IPS-NIHi11 (cell line): ENCODE measurements at places on chromosomes 2 and 18.

- DNase-seq = no peak
Measured at GRCh38 chr2:237514474-237515130, 27.6 kb downstream of the MLPH start.

DNA sequence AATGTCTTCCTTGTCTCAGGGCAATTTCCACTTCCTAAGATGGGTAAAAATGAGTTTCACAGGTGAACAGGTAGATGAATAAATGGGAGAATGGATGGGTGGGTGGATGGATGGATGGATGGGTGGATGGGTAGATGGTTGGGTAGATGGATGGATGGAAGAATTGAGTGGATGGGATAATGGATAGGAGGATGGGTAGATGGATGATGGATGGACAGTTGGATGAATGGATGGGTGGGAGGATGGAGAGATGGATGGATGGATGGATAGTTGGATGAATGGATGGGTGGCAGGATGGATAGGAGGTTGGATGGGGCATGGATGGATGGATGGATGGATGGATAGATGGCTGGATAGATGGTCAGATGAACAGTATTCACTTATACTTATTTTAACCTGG lies 90.9 kb downstream of the LRRC30 start:
- no peak for DNase-seq

GRCh38 chr2:216426166-216426777 lies 14.0 kb downstream of the SMARCAL1 start:
- no peak for DNase-seq

DNA sequence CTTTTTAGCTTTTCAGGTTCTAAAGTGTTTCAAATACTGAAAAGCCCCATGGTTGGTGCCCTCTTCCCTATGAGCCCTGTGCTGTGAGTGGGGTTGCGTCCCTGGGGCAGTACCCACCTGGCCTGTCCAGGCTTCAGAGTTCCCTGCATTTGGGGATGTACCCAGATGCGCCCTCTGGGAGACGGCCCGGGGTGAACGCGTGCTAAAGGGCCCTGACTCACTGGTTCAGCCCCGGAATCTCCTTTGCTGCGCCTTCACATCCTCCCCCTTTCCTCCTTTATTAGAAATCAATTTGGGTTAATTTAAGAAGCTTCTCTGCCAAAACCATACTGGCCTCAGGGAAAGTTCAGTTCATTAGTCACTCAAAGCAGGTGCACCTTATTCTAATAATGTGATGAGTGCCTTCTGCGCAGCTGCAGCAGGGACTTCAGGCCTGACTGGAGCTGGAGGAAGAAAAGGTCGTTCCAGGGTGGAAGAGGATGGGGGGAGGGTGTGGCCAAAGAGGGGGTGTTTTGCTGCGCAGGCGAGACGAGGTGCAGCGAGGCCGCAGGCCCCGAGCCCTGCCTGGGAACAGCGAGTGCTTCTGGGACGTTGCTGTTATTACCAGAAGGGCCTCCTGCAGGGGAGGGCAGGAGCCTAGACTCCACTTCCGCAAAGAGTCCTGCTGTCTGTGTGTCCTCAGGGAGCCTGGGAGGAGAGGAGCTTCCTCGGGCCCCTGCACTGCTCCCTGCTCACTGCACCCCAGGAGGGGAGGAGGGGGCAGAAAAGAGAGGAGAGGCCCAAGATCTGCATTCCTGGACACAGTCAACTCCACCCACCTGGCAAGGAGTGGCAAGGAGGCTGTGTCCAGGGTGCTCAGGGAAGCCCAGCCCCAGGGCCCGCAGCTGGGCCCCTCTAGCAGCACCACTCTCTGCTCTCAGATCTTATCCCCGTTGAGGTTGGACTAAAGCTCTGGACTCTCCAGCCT lies 223.2 kb upstream of the PXDN start:
- DNase-seq = no peak

DNA sequence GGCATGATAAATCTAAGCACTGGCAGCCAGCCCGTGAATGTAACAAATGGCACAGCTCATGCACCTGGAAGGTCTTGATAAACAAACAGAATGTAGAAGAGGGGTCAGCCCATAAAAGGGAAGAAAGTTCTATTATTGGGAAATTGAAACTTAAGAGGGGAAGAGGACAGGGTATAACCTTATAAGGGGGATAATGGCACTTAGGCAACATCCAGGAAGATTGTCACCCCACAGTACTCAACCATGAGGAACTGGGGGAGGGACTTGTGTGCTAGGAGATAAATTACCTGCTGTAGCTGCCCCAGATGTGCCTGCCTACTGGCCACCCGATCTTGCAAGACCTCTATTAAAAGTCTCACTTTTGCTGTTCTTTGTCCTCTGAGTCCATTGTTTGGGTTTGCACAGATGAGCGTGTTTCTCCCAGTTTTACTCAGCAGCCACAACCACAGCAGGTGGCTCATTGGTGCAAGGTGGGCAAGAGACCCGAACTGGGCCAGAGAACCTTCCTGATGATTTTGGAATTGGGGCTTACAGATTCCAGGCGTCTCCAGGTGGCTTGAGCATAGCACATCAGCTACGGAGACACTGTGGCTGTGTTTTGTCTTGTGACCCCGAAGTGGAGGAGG lies 79.0 kb upstream of the TAF1B start:
- DNase-seq = no peak

DNA sequence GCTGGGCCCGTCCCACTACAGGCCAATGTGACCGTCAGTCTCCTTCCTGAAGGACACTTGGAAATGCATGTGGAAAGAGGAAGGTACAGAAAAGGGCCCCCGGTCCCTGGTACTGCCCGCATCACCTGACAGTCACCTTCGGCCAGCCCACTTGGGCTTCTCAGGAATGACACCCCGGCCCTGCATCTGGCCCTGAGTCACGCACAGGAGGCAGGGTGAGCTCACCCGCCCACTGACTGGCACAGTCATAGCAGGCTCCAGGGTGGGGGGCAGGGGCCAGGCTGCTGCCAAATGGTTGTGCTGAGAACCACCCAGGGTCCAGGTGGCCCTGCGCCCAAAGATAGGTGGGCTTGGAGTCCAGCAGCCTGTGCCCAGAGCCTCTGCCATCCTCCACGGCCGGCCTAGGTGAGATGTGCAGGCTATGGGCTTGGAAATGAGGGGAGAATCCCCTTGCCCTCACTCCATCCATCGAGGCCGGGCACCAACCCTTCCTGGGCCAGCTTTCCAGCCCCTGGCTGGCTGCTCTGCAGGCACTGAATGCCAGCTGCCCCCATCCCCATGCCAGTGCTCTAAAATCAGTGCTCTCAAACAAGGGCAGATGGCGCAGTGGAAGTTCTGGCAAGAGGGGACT lies 14.1 kb downstream of the EMX1 start:
- DNase-seq = no peak

DNA sequence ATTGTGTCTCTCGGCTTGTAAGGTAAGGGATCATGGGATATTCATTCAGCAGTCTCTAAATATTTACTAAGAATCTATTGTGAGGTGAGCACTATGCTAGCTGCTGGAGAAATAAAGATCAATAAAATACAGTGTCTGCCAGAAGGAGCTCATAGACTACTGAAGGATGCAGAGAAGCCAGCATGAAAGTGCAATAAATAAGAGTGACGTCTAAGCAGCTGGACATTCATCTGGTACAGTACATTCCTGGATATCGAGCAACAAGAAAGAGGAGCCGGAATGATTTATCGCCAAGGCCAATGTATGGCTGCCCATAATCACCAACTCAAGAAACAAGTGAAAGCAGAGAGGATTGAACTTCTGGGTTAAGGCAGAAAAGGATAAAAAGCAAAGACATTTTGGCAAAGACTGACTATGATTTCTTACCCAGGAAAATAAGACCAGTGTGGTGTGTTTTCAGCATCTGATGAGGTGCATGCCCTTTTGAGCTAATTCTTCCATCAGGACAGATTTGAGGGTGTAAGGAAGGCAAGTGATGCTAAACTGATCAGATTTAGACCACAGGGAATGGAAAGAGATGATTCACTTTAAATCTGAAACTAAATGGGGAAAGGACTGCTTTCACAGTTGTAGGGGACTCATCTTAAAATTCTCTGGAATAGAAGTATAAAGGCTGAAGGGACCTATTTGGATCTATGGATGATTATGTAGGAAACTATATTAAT lies 18.7 kb upstream of the LMAN1 start:
- DNase-seq = no peak

DNA sequence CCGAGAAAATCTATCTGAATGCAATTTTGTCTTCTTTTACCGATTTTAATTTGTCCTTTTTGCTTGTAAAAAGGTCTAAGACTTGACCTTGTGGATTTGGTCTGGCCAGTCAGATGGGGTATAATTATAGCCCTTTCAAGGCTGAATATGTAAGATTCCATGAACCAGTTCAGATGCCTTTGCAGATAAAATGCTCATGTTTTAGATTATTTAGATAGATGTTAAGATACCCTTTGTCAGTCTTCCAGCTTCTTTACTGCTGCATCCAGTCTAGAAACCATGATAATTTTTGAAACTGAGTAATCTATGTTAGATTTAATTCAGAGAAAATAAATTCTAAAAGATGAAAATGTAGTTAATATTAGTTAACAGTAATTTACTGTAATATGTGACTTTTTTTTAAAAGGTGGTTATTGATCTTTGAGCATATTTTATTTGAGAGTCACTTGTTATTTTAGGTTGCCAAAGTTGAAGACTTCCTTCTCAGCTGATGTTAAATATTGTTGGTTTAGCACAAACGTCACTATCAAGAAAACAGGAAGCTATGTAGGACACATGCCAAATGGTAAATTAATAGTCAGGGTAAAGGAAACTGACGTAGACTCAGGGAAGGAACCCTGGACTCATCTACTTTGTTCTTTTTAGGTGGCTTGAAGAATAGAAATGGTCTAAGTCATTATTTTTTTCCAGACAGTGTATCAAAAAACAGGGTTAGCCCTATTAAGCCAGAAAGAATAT lies 29.8 kb downstream of the BABAM2 start:
- DNase-seq = no peak

DNA sequence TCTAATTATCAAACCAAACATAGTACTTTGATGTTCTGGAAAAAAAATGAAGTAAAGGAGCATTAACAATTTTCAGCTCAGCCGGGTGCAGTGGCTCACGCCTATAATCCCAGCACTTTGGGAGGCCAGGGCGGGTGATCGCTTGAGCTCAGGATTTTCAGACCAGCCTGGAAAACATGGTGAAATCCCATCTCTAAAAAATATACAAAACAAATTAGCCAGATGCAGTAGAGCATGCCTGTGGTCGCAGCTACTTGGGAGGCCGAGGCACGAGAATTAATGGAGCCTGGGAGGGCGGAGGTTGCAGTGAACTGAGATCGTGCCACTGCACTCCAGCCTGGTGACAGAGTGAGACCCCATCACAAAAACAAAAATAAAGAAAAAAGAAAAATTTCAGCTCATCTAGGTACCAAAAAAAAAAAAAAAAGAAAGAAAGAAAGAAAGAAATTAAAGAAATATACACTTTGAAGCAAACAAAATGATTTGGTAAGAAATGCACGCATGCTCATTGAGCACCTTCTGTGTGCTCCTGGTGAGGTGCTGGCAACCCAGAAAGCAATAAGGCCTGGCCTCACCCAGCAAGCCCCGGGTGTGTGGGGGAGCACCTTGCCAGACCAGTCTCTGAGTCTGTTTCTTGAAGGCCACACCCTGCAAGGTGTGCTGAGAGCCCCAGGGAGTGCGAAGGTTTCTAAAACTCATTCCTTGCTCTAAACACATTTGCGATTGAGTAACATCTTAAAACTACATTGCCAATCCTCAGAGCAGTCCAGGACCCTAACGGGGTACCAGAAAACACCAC lies 133.5 kb downstream of the TFCP2L1 start:
- peak; percentile 41 for DNase-seq

DNA sequence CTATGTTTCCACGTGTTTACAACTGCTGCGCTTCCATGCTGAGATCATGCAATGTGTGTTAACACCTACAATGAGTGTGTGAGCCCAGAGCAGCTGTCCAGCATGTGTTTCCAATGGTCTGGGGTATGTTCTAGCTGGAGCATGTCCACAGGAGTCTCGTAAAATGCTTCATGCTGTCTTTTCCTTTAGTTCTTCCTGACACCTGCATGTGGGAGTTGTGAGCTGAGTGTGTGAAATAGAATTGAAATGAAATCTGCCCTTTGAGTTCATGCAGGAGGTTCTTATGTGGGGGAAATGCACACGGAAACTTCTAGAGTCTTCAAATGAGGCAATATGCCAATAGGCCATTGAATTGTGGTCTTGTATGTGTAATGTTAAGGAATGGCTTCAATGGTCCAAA lies 205.1 kb downstream of the RND3 start:
- no peak for DNase-seq

DNA sequence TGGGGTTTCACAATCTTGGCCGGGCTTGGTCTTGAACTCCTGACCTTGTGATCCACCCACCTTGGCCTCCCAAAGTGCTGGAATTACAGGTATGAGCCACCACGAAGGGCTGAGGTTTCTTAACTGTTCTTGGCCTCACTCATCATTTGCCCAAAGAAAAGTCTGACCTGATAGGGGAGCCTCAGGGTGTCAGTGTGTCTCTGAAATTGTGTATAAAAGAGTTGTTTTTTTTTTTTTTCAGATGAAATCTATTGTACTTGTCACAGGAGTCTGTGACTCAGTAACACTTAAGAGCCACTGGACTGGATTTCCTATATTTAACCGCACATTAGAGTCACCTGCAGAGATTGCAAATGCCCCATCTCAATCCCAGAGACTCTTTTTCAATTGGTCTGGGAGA lies 16.9 kb downstream of the PMAIP1 start:
- no peak for DNase-seq

- DNase-seq = no peak
Measured at GRCh38 chr2:225399504-225399903, at the start of gene NYAP2. Gene NYAP2, plus strand, starts transcription at chr2:225399710. Its CDS starts 9,171 bp downstream, at chr2:225408881.

DNA sequence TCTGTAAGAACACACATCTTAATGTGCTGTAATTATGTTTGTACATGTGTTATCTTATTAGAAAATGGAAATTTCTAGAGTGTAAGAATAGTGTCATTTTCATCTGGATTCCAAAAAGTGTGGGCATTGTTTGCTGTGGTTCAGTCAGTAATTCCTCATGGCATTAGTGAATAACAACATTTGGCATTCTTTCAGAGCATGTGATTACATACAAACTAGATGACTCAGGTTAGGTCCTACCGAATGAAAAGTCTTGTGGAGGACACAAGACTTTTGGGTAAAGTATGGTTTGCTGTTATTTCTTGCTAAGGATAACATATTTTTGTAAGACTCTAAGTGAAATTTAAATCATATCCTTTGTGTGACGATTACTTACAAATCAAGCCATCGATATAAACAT lies 593.1 kb upstream of the NRXN1 start:
- DNase-seq = no peak

GRCh38 chr2:85811180-85812093 lies 57.6 kb downstream of the ATOH8 start:
- DNase-seq = no peak

- no peak for DNase-seq
Measured at GRCh38 chr2:55530539-55531081, 11.1 kb downstream of the CFAP36 start.

DNA sequence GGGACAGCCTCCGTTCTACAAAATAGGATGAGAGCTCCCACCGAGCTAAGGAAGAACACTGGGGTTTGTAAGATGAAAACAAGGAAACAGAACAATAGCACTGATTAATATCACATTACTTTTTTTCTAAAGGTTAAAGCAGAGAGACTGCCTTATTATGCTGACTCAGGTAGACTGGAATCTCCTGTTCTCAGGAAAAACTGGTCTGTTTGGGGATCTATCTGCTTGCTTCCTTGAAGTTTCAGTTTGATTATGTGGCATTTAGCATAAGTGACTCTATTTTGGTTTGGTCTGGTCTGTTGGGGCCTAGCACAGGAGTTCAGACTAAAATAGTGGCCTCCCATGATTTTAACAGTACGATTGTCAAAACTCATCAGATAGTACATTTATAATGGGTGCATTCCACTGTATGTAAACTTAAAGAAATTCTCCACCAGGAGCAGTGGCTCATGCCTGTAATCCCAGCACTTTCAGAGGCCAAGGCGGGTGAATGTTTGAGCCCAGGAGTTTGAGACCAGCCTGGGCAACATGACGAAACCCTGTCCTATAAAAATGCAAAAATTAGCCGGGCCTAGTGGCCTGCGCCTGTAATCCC lies 64.1 kb upstream of the NDUFV2 start:
- no peak for DNase-seq
